HFFc6 (cell line): ENCODE measurements at places on chromosomes 12 and 14. TPM values are rescaled to one million over a fixed set of nuclear protein-coding genes. Genes with fewer than 3 reads are reported as not detected.

- peaks cover 18% of the 10 kb centered on the region for H3K4me1 ChIP-seq
- DNase-seq, result peak; percentile 37
- peaks cover 23% of the 10 kb centered on the region for H3K36me3 ChIP-seq
- no peak overlapping the region for H3K4me3 ChIP-seq
These were observed 9.5 kb upstream of the CSAD start for GRCh38 chr12:53190108-53190729.

- H3K27ac ChIP-seq, result peak overlapping the region; percentile 34; the same call in 1 of the 2 replicates
- H3K4me3 ChIP-seq, result no peak overlapping the region
- no peaks in the 10 kb centered on the region; the same call in 1 of the 2 replicates for H3K36me3 ChIP-seq
- H3K27me3 ChIP-seq, result peaks cover 18% of the 10 kb centered on the region
- DNase-seq, result peak; percentile 9
- H3K4me1 ChIP-seq, result peaks cover 16% of the 10 kb centered on the region
These were observed 75.9 kb downstream of the TNFAIP2 start for GRCh38 chr14:103199124-103199523.

DNA sequence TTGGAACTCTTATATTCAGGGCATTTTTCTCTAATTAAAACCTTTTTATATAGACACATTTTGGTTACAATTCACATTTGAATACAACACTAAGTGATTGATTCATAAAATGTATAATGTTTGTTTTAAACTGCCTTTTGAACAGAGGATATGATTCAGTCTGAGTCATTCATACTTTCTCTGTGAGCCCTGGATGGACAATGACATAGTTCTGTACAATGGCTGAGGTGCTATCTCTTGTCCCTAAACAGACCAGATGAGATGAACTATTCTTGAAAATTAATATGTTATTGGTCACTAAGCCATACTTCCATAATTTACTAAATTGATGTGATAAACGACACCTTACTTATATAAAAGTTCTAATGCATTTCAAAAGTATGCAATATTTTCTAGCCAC lies 199.7 kb upstream of the ATXN7L3B start:
- no peaks in the 10 kb centered on the region; the same call in 1 of the 2 replicates for H3K27me3 ChIP-seq
- peak; percentile 17 for DNase-seq
- H3K27ac ChIP-seq, result no peak overlapping the region
- H3K4me3 ChIP-seq, result no peak overlapping the region
- no peaks in the 10 kb centered on the region for H3K36me3 ChIP-seq
- H3K4me1 ChIP-seq, result peaks cover 19% of the 10 kb centered on the region

DNA sequence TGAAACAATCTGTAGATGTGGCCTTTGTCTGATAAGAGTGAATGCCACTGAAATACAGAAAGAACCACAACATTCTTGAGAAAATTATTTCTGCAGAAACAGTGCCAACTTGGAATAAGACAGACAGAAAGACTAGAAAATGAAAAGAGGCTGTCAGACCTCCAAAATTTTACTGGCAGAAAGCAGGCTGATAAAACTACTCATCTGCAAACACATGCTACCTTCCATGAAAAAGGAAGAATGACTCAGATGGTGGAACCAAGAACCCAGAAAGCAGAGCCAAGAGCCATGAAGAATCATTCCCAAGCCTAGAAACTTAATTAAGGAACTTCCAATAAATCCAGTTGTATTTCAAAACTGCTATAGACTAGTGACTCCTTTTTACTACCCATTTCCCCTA lies 31.9 kb upstream of the OSBPL8 start:
- H3K27ac ChIP-seq, result no peak overlapping the region; the same call in 1 of the 2 replicates
- H3K4me1 ChIP-seq, result peaks cover 41% of the 10 kb centered on the region
- no peaks in the 10 kb centered on the region for H3K36me3 ChIP-seq
- H3K4me3 ChIP-seq, result no peak overlapping the region

DNA sequence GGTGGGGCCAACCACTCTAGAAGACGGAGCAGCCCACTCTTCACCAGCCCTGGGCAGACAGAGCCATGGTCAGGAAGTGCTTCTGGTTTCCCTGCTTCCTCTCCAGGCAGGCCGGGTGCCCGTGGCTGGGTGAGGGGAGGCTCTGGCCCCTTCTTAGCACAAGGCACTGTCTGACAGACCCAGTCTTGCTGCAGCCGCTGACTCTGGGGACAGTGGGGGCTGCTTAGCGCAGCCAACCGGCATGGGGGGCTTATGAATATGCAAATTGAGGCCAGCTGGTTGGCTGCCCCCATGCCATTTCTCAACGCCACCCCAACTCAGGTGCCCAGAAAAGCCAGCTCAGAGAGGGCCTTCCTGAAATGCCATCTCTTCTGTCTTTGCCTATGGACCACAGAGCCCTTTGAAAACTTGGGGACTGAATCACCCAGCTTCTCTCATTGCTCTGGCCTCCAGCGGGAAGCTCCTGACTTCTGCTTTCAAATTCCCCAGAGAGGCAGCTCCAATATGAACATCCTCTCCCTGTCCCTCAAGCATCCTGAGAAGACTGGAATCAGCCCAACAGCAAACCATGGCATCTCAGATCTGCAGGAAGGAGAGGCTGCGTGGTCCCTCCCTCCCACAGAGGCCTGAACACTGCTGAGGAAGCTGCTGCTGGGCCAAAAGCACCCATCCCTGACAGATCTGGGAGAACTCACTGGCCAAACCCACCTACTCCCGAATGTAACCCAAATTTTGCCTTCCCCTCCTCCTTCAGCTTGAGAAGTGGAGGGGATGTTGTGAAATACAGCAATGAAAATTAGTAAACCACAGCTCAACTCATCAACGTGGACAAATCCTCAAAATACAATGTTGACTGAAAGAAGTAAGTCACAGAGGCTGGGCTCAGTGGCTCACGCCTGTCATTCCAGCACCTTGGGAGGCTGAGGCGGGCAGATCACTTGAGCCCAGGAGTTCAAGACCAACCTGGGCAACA lies at the start of gene PROX2:
PROX2 (minus strand) TSS at position 205 of the 973 bp plus-strand sequence. CDS start 12,311 bp downstream, outside the sequence.
- H3K4me3 ChIP-seq, result no peak within 1 kb of the TSS
- no peaks in the 10 kb centered on the region for H3K36me3 ChIP-seq
- H3K27me3 ChIP-seq, result no peaks in the 10 kb centered on the region; the same call in 1 of the 2 replicates
- DNase-seq, result no peak
- H3K27ac ChIP-seq, result no peak within 1 kb of the TSS
- H3K4me1 ChIP-seq, result peaks cover 15% of the 10 kb centered on the region

DNA sequence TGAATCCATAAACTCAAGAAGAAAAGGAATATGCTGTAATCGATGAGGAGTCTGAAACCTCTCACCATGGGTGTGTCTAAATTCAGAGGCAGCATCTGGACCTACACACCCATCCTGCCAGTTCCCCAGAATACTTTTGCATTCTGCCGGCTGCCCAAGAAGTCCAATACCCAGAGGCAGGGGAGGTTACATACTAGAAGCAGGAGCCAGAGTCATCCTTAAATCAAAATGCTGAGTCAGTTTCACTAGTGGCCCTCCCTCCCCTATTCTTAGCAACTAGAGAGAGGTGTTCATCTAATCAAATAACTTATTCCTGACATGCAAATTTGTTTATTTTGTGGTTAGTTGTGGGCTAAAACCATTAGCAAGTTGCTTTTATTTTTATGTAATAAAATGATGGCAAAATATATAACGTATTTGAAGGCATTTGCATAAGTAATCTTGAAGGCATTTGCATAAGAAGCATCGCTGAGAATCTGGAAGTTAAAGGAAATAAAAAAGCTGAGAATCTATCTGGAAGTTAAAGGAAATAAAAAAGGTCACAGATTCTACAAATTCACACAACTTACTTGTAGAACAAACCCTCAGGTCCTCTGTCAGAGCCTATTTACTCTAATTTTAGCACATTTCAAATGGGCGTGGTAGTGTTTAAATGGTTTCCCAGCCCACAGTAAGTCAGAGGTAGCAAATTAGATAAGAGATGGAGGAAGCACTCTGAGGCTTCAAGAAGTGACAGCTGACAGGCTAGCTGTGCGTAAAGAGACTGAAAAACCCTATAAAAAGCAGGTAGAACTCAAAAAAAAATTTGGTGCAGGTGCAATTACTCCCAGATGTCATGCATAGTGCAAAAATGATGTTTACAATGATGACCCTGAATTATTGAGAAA lies 7.8 kb downstream of the BHLHE41 start:
- peaks cover 58% of the 10 kb centered on the region for H3K4me1 ChIP-seq
- H3K4me3 ChIP-seq, result no peak overlapping the region
- 0 out of 2 replicates have a peak, but pooled peaks cover 2% of the 10 kb centered on the region for H3K27me3 ChIP-seq
- H3K36me3 ChIP-seq, result no peaks in the 10 kb centered on the region

GRCh38 chr14:64584190-64584589 lies 34.4 kb downstream of the PPP1R36 start:
- H3K27me3 ChIP-seq, result no peaks in the 10 kb centered on the region; the same call in 1 of the 2 replicates
- no peaks in the 10 kb centered on the region for H3K36me3 ChIP-seq
- no peak overlapping the region for H3K4me3 ChIP-seq
- DNase-seq, result no peak
- H3K4me1 ChIP-seq, result peaks cover 15% of the 10 kb centered on the region
- H3K27ac ChIP-seq, result no peak overlapping the region

- no peak overlapping the region for H3K4me3 ChIP-seq
- no peaks in the 10 kb centered on the region for H3K4me1 ChIP-seq
- H3K27ac ChIP-seq, result no peak overlapping the region
- no peaks in the 10 kb centered on the region for H3K36me3 ChIP-seq
- no peak for DNase-seq
These were observed 63.4 kb downstream of the ANO2 start for GRCh38 chr12:5881666-5882065.

GRCh38 chr12:19641235-19642080 lies 202.2 kb downstream of the AEBP2 start:
- H3K27me3 ChIP-seq, result no peaks in the 10 kb centered on the region; the same call in 1 of the 2 replicates
- no peak overlapping the region for H3K27ac ChIP-seq
- peaks cover 19% of the 10 kb centered on the region for H3K4me1 ChIP-seq

DNA sequence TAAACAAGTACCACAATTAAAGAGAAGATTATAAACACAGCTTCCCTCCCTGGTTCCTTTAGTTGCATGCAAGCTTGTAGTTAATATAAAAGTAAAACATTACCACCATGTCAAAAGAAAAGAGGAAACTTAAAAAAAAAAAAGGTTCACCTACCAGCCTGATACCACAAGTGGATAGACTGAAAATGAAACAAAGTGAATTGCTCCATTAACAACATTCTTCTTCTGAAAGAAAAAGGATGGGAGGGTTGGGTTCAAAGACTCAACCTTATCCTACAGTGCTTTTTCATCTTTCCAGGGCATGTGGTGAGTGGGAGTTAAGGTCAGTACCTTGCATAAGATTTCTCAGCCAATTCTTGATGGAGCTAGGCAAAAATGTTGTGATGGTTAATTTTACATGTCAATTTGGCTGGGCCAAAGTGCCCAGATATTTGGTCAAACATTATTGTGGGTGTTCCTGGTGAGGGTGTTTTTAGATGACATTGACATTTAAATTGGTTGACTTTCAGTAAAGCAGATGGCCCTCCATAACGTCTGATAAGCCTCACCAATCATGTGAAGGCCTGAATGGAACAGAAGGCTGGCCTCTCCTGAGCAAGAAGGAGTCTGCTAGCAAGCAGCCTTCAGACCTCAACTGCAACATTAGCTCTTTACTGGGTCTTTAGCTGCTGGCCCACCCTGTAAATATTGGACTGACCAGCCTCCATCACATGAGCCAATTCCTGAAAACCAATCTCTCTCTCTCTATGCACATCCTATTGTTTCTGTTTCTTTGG lies 28.8 kb downstream of the VCPKMT start:
- H3K4me1 ChIP-seq, result peaks cover 24% of the 10 kb centered on the region
- no peaks in the 10 kb centered on the region for H3K27me3 ChIP-seq
- DNase-seq, result no peak
- no peaks in the 10 kb centered on the region; the same call in 1 of the 2 replicates for H3K36me3 ChIP-seq

DNA sequence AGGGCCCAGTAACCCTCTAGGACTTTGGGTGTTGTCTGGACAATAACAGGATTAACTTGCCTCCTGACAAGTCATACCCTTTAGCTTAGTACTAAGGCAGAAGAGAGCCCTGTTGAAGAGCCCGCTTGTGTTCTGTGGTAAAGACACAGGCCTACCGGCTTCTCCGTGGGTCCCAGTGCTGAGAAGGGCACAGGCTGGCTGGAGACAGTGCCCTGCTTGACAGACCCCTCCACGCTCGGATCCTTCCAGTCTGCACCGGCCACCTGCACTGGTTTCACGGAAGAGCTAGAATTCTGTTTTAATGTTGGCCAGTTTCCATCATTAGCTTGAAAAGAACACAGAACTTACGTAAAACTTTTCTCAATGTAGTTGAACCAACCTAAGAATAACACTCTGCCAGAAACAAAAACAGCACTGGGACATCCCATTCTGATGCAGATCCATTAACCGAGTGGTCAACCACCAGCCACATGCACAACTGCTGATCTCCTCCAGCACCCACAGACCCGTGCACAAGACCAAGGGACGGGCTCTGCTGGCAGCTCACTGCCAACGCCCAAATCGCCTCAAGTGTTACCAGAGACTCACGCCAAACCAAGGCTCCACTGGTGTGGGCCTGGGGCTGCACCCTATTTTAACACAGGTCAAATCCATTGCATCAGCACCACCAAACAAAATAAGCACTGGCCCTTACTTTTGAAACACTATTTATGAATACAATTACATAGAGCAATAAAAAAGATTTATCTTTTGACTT lies 27.1 kb downstream of the ZFYVE21 start:
- peaks cover 4% of the 10 kb centered on the region for H3K27me3 ChIP-seq
- DNase-seq, result no peak

OVCH1 gene
- total RNA-seq, result not detected in 3 replicates

BCL2L14 gene
- not detected in 3 replicates for total RNA-seq

- peaks cover 60% of the 10 kb centered on the region for H3K4me1 ChIP-seq
- H3K27me3 ChIP-seq, result no peaks in the 10 kb centered on the region
- no peaks in the 10 kb centered on the region for H3K36me3 ChIP-seq
- no peak overlapping the region for H3K27ac ChIP-seq
- DNase-seq, result no peak
These were observed 40.2 kb upstream of the APPL2 start for GRCh38 chr12:105275997-105276733.

DNA sequence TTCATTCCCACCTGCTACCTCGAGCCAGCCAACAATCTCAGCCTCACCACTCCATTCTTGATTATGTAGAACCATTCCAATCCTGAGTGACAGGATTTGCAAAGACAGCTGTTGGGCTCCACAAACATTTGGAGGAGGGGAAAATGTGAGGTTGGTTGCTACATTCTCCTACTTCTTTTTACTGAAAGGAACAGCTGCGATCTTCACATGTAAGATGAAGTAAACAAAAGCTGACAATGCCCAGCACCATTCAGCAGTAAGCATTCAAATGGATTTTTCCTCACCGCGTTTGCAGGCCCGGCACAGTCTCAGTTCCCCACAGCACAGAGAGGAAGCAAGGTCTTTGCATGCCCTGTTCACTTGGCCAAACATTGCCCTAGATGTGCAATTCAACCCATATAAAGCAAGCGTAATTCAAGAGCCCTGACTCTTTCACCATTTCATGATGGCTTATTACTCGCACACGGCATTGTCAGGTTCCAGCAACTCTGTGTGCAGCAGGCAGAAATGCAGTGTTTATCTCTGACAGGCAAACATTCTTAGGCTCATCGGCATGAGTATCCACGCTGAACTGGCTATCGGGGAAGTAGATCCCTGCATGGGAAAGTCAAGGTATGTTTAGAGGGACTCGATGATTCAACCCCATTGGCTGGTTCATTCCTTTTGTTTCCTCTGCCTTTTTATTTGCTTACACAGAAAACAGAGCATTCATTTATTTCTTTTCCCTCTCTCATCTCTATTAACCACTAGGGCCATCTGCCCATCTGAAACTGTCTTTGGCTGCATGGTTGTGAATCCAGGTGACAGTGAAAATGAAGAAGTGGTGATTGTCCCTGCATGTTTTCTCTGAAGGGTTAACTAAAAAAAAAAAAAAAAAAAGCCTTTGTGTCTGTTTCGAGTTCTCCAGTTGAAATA lies 236.1 kb upstream of the PLEKHG7 start:
- H3K4me1 ChIP-seq, result peaks cover 24% of the 10 kb centered on the region
- H3K4me3 ChIP-seq, result no peak overlapping the region
- no peaks in the 10 kb centered on the region for H3K36me3 ChIP-seq
- DNase-seq, result no peak

- H3K4me1 ChIP-seq, result peaks cover 39% of the 10 kb centered on the region
- no peak overlapping the region for H3K27ac ChIP-seq
- no peak for DNase-seq
- H3K36me3 ChIP-seq, result peaks cover 15% of the 10 kb centered on the region; the same call in 1 of the 2 replicates
- no peaks in the 10 kb centered on the region for H3K27me3 ChIP-seq
- no peak overlapping the region for H3K4me3 ChIP-seq
These were observed 152.6 kb upstream of the NUDT4 start for GRCh38 chr12:93225094-93225493.

ANKS1B gene
- 0.34 and 0.44 TPM in 2 replicates for total RNA-seq
